ENCODE measurements at places on chromosomes 4 and X. TPM values are rescaled to one million over a fixed set of nuclear protein-coding genes. Genes with fewer than 3 reads are reported as not detected.

F8A3 gene
- 3.5 TPM for total RNA-seq

PASD1 gene
- total RNA-seq = not detected

ZNF674 gene
- total RNA-seq = 4.6 TPM

ARR3 gene
- total RNA-seq = not detected

PDE5A gene
- 87.1 TPM for total RNA-seq

LUZP4 gene
- not detected for total RNA-seq

CXCL3 gene
- 1.8 TPM for total RNA-seq

SNCA gene
- total RNA-seq = 9.1 TPM

SPOCK3 gene
- total RNA-seq = not detected

SPANXB1 gene
- total RNA-seq = not detected

IL2 gene
- total RNA-seq = not detected

USP17L24 gene
- not detected for total RNA-seq

CCKAR gene
- not detected for total RNA-seq

NUDT11 gene
- total RNA-seq = 2.7 TPM

SPANXD gene
- total RNA-seq = not detected

F9 gene
- not detected for total RNA-seq

CXCL6 gene
- not detected for total RNA-seq

TEX13D gene
- not detected for total RNA-seq

TMEM154 gene
- total RNA-seq = 1.5 TPM

ADGRG4 gene
- 0.71 TPM for total RNA-seq

UGT8 gene
- 0.14 TPM for total RNA-seq

NKX6-1 gene
- total RNA-seq = not detected

TRAPPC2 gene
- total RNA-seq = 15.8 TPM

REPS2 gene
- total RNA-seq = 3.9 TPM

CT45A1 gene
- total RNA-seq = not detected

MAGED4B gene
- total RNA-seq = 3.4 TPM

PWWP3B gene
- 0.93 TPM for total RNA-seq

NRK gene
- 6.3 TPM for total RNA-seq

ANK2 gene
- 161 TPM for total RNA-seq

CENPVL2 gene
- not detected for total RNA-seq

LINC00632 gene
- 742 TPM for total RNA-seq

SHROOM3 gene
- total RNA-seq = 77.8 TPM

SSX4 gene
- not detected for total RNA-seq

DSPP gene
- not detected for total RNA-seq

ZNF141 gene
- total RNA-seq = 18.9 TPM

POU4F2 gene
- total RNA-seq = not detected

LIMCH1 gene
- total RNA-seq = 38.7 TPM

DGKK gene
- total RNA-seq = not detected

PABPC1L2B gene
- not detected for total RNA-seq

SLC25A43 gene
- 14.0 TPM for total RNA-seq

TCEAL8 gene
- total RNA-seq = 41.1 TPM

PLP1 gene
- 3.6 TPM for total RNA-seq

THAP9 gene
- total RNA-seq = 2.9 TPM

PLAC8 gene
- total RNA-seq = 3.8 TPM

BTC gene
- total RNA-seq = 3.8 TPM

MAP9 gene
- total RNA-seq = 13.4 TPM

FHDC1 gene
- 1.2 TPM for total RNA-seq
